ENCODE measurements at places on chromosomes 5 and 9.

DNA sequence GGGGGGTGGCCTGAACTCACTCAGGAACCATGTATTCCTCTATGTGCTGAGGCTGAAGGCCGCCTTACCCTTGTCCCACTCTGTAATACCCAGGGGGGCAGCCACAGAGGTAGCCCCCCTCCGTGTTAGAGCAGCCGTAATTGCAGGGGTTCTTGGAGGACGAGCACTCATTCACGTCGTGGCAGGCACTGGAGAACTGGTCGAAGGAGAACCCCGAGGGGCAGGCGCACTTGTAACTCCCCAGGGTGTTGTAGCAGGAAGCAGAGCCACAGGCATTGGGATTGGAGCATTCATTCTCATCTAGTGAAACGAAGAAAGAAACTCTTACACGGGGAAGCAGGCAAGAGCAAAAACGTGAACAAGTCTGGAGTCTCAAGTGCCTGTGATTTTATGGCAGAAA, 179.8 kb downstream of the SLC12A2 start:
- no peak for DNase-seq

DNA sequence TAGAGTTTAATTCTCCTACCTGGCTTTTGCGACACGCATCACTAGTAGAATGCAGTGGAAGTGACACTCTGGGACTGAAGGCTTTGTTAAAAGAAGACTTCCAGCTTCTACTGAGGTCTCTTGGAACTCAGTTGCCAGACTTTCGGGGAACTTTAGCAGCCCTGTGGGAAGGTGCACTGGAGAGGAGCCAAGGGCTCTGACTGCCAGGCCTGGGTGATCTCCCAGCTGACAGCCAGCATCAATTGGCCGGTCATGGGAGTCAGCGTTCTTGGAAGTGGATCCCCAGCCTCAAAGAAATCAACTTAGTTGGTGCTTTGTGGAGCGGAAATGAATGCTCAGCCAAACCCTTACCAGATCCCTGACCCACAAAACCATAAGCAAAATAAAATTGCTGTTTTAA, 87.1 kb downstream of the OSTF1 start:
- DNase-seq = no peak

GRCh38 chr9:34992376-34992951, 2.9 kb downstream of the DNAJB5 start:
- DNase-seq = peak; percentile 66

- DNase-seq = no peak
These were observed 899.9 kb downstream of the TAF11L14 start for GRCh38 chr5:18534119-18534518.

DNA sequence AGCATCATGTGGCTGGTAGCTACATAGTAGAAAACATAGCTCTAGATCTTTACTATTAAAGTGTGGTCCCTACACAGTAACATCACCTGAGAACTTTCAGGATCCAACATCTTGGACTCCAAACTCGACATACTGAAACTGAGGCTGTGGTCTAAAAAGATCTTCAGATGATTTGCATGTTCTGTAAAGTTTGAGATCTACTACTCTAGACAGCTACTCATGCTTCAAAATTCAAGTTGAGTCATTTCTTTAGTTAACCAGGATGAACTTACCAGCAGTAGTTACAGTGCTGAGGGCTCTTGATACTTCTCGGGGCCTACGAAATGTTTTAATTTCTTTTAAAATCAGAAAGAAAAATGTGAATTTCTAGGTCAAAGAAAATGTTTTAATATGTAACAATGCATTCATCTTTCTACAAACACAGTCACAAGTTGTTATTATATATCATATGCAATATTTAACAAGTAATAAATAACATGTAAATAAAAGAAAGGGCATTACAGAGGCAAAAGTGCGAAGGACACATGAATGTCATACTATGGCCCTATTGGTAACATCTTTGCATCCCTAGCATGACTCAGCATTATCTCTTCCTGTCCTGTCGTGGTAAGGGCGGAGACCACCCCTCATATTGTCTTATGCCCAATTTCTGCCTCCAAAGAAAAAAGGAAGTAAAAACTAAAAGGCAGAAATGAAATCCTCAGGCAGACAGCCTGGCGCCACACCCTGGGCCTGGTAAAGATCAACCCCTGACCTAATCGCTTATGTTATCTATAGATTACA, 563.9 kb upstream of the TLE4 start:
- DNase-seq = no peak

- DNase-seq = no peak
These were observed 531.1 kb downstream of the RASEF start for GRCh38 chr9:82531795-82532194.

GRCh38 chr5:100407053-100407452, 128.1 kb upstream of the FAM174A start:
- DNase-seq = no peak

Measured in activated CD4-positive, alpha-beta T cell treated with anti-CD3 and anti-CD28 coated beads, Interleukin-2, amount 50 U/mL, for 4 hours (primary cell).